ENCODE measurements at places on chromosomes 2 and 18.

GRCh38 chr18:23844991-23845680, 155.9 kb downstream of the LAMA3 start:
- no peak for DNase-seq

DNA sequence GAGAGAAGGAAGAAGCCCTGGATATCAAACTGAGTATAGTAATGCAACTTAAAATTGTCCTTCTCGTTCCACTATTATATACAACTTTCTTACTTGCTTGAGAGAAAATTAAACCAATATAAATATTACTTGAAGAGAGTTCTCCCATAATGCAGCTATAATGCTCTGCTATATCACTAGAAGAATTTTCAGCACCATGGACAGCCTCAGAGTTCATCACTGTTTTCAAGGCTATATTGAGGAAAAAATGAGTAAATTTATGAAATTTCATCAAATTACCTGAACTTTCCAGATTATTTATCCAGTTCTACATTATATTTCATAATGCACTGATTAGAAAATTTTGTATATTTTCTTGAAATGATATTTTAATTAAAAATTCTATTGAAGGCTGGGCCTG, 1053.5 kb upstream of the FAM98A start:
- peak; percentile 6 for DNase-seq

DNA sequence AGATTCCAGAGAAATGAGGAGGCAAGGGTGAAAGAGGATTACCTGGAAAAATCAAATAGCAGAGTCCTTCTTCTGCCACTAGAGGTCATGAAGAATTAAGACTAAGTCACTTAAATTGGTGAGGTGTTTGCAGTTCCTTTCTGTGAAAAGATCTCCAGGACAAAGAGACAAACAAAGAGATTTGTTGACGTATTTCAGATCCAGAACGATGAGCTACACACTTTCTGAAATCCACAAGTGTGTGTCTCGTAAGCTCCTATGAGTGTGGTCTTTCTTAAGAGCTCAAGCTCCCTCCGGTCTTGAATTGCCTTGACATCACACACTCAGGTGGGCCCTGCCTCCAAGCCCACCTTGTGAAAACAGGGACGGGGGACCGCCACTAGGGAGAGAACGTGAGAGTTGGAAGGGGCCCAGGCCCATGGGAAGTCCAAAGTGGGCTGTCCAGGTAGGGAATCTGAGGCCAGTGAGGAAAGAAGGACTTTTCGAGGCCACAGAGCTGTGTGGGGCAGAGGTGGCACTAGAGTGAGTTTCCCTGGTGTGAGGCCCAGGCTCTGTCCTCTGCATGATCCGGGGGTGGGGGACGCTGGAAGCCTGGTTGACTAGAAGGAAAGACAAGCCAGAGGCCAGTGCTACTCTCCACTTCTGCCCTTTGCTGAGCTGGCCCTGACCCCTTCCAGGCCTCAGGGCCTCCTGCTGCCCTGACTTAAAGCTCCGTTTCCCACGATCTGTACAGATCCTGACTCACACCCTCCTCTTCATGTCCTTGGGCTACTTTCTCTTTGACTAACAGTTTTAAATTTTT, 168.1 kb upstream of the NCK2 start:
- DNase-seq: peak; percentile 48

GRCh38 chr2:231360401-231360800, 35.1 kb upstream of the B3GNT7 start:
- DNase-seq: no peak

- peak; percentile 29 for DNase-seq
Observed at GRCh38 chr2:188404341-188405004, 112.8 kb downstream of the GULP1 start.

GRCh38 chr18:22005191-22005841, 164.1 kb upstream of the GATA6 start:
- DNase-seq: peak; percentile 23

- no peak for DNase-seq
Observed at GRCh38 chr2:186883666-186884065, 34.7 kb upstream of the ZSWIM2 start.

DNA sequence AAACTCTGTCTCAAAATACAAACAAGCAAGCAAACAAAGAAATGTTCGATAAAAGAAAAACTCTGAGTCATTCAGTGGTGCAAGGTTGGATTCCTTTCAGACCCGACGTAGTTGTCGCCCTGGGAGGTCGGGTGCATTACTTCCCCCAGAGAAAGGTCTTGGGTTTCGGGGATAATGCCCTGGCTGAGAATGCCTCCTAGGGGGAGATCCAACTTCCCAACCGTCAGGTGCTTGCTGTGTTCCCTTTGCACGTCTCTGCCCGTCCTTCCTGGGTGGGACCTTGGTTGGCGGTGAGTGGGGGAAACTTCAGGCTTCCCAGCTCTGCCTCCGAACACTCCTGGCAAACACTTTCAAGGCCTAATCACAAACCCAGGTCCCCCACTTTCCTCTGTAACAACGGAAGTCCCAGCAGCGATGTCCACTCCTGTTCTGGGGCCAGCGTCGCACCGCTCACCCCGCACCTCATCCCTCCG, 609 bp downstream of the TPGS2 start:
- peak; percentile 59 for DNase-seq

Measured in astrocyte of the spinal cord (primary cell).